Adrenal gland (tissue), 19 donors: ENCODE measurements at places on chromosomes 5 and 9. TPM values are rescaled to one million over a fixed set of nuclear protein-coding genes. Genes with fewer than 3 reads are reported as not detected.
A peak's percentile ranks its signal among the peaks of the same experiment; 100 is the strongest.

GRCh38 chr9:127197186-127197860, 67.3 kb upstream of the GARNL3 start:
- H3K27ac ChIP-seq: no peak overlapping the region
- no peaks in the 10 kb centered on the region for H3K27me3 ChIP-seq
- no peak overlapping the region for H3K4me3 ChIP-seq
- DNase-seq: no peak

DNA sequence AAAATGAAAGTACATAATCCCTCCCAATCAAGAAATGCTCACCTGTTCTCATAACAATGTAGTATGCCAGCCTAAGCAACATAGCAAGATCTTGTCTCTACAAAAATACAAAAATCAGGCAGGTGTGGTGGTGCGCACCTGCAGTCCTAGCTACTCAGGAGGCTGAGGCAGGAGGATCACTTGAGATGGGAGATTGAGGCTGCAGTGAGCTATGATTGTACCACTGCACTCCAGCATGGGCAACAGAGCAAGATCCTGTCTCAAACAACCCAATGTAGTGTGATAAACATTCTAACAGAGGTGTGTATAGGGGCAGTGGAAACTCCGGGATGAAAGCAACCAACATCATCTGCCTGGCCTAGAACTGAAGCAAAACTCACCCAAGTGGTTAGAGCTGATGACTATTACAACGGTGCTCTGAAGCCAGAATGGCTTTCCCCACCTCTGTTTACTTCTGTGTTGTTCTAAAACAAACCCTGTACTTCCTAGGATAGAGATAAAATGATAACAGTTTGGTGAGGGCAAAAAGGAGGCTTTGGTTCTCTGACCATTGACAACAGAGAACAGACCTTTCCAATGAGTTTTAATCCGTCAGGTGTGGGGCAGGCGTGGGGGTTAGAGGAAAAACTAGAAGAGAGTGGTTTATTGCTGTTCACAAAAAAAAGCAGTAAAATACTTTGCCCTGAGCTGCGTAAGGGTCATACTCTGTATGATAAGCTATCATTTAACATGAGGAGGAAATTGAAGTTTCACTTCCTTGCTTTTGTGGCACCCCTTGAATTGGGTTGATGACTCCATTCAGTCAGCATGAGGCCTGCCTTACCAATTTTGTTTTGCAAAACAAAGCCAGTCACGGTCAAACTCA, 18.9 kb downstream of the WNT8A start:
- no peaks in the 10 kb centered on the region for H3K4me1 ChIP-seq
- H3K4me3 ChIP-seq: no peak overlapping the region
- no peak for DNase-seq
- no peak overlapping the region for H3K27ac ChIP-seq
- H3K27me3 ChIP-seq: no peaks in the 10 kb centered on the region

DNA sequence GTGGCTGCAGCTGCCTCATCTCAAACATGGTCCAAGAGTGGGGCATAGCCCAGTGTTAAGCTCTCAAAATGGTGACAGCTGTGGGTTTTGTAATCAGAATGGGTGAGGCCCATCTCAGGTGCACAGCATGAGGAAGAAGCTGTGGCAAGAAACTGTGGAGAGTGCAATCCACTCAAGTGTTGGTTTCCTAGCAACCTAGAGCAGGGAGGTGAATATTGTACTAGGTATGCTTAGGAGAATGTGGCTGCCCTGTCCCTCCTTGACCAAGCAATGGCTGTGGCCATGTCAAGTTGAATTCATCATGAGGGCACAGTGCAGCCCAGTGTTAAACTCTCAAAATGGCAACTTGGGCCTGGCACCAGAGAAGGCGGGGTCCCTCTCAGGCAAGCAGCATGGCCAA, 160.5 kb upstream of the KCNN2 start:
- no peaks in the 10 kb centered on the region for H3K36me3 ChIP-seq
- H3K27ac ChIP-seq: no peak overlapping the region
- DNase-seq: no peak
- no peaks in the 10 kb centered on the region for H3K4me1 ChIP-seq
- H3K27me3 ChIP-seq: no peaks in the 10 kb centered on the region
- H3K4me3 ChIP-seq: no peak overlapping the region

GRCh38 chr9:93302586-93303257, 118.8 kb downstream of the WNK2 start:
- no peak overlapping the region for H3K27ac ChIP-seq
- no peaks in the 10 kb centered on the region for H3K27me3 ChIP-seq
- H3K4me3 ChIP-seq: no peak overlapping the region
- H3K36me3 ChIP-seq: no peaks in the 10 kb centered on the region
- peak; percentile 62 for DNase-seq

PAEP gene
- not detected for total RNA-seq

CDC14B gene
- 10.1 TPM for total RNA-seq

- no peaks in the 10 kb centered on the region for H3K36me3 ChIP-seq
- no peak overlapping the region for H3K27ac ChIP-seq
- H3K4me3 ChIP-seq: no peak overlapping the region
- no peaks in the 10 kb centered on the region for H3K4me1 ChIP-seq
- DNase-seq: no peak
These were observed 47.2 kb downstream of the RAB24 start for GRCh38 chr5:177256296-177256695.

GRCh38 chr9:134936346-134937163, 18.8 kb upstream of the FCN1 start:
- H3K4me1 ChIP-seq: no peaks in the 10 kb centered on the region
- no peak overlapping the region for H3K4me3 ChIP-seq
- H3K36me3 ChIP-seq: no peaks in the 10 kb centered on the region
- no peaks in the 10 kb centered on the region for H3K27me3 ChIP-seq
